Stimulated activated CD4-positive, alpha-beta T cell treated with anti-CD3 and anti-CD28 coated beads, Interleukin-1b, Interleukin-23, amount 100 ng/mL, for 1 hour (primary cell): ENCODE measurements at places on chromosomes 7 and 10.
A peak's percentile ranks its signal among the peaks of the same experiment; 100 is the strongest.

GRCh38 chr10:128178302-128178958 is 52.2 kb upstream of the MKI67 start:
- DNase-seq: peak; percentile 8

- DNase-seq: no peak
Measured at GRCh38 chr10:85224366-85224940, 896.1 kb downstream of the CCSER2 start.

DNA sequence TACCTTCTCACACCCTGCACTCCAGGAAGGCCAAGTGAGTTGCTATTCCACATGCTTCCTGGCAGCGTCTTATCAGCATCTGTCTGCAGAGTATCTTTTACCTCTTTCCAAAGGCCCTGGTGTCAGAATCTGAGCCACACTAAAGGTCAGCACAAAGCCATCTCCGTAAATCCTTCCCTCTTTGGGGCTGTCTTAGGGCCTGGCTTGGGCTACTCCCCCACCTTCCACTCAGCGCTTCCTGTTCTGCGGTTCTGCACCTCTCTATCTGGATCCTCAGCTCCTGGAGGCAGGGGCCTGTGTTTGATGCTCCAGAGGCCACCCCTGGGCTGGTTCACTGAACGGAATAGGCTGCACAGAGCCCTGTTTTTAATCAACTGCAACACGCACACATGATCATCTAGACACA is 334.8 kb upstream of the GALNT17 start:
- no peak for DNase-seq

- DNase-seq: no peak
Measured at GRCh38 chr7:20217193-20217948, at the start of gene MACC1. MACC1 (minus strand) TSS chr7:20217384; CDS start chr7:20161862, 55,522 bp downstream.

DNA sequence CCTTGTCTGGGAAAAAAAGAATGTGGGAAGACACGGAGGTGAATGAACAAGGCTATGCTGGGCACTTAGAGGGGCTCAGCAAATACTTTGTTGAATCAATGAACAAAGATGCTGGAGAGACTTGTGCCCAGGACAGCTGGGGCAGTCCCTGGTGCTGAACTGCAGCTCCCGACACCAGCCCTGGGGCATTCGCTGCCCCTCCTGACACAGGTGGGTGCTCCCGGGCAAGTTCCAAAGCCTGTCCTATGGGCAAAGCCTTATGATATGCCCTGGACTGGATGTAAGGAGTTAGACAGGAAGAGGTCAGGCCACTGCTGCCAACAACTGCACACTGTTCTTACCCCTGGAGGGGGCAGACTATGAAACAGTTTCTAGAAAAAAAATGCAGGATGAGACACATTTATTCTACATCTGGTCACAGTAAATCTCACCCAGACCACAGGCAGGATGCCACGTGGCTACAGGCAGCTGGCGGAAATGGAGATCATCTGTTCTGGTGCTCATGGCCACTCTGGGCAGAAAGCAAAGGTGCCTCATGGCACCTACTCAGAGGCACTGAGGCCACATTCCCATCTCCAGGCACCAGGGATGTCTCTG is 21.9 kb upstream of the FRAT2 start:
- no peak for DNase-seq

- DNase-seq: no peak
Measured at GRCh38 chr7:35754741-35755140, 46.1 kb upstream of the SEPTIN7 start.

- peak; percentile 1 for DNase-seq
Measured at GRCh38 chr10:121927318-121927840, 452 bp downstream of the ATE1 start.

GRCh38 chr10:80156216-80156615 is 23.7 kb downstream of the PLAC9 start:
- no peak for DNase-seq
